ENCODE measurements at places on chromosomes 13 and 19.

DNA sequence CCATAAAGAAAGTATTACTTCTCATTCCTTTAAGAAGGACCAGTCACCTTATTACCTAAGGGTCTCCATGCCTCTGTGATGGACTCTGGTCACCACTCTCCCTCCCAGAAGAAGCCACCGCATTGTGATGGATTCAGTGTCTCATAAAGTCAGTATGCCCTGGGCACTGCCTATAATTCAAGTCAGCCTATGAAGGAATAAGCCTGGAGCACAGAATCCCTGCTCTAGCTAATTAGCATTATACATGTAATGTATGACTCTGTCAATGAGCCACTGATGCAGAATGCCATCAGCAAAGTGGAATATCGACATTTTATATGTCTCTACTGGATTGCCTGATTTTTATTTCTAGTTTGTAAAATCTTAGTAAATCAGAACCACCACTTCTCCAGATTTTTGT lies 14.9 kb upstream of the FREM2 start:
- no peak for DNase-seq

DNA sequence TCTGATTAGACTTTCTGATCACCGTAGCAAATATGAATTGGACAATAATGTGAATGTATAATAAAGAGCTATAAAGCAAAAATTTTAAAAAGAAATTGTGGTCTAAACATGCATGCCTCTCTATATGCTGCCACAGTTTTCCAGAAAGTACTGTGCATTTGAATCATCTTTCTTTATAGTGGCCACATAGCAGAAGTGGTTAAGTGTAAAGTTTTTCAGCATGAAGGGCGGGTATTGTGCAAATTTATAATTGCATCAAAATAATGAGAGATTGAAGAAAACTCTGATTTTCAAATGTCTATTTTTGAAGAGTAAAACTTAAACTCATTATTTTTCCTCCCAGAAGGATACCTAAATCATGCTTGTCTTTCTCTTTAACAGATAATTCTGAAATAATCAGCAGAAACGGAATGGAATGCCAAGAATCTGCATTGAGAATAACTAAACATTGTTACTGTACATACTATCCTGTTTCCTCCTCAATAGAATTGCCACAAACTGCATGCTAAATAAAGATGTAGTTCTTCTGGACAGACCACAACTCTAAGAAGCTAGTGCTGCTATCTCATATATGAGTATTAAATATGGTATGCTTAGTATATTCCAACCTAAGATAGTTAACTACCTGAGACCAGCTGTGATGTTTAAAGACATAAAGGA lies 42.9 kb upstream of the RAP2A start:
- no peak for DNase-seq

DNA sequence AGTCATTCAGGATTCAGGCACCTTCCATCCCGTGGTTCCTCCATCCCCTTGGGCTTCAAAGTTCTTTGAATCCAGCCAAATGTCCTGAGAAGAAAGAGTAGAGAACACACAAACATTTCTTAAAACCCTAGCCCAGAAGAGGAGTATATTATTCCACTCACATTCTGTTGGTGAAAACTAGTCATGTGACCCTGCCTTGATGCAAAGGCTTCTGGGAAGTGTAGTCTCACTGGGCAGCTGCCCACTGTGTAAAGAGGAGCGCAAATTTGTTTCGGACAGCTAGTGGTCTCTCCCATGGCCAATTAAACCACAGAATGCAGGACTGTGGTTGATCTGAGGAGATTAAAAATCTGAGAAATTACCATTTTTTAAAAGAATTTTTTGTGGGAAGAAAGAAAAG lies 304.4 kb downstream of the SUCLA2 start:
- no peak for DNase-seq

GRCh38 chr13:48892688-48893075 lies 83.0 kb upstream of the FNDC3A start:
- peak; percentile 14 for DNase-seq

- DNase-seq: no peak
These were observed 3.8 kb downstream of the SLC8A2 start for GRCh38 chr19:47467914-47468313.
